ENCODE measurements at places on chromosomes 7 and 10.

DNA sequence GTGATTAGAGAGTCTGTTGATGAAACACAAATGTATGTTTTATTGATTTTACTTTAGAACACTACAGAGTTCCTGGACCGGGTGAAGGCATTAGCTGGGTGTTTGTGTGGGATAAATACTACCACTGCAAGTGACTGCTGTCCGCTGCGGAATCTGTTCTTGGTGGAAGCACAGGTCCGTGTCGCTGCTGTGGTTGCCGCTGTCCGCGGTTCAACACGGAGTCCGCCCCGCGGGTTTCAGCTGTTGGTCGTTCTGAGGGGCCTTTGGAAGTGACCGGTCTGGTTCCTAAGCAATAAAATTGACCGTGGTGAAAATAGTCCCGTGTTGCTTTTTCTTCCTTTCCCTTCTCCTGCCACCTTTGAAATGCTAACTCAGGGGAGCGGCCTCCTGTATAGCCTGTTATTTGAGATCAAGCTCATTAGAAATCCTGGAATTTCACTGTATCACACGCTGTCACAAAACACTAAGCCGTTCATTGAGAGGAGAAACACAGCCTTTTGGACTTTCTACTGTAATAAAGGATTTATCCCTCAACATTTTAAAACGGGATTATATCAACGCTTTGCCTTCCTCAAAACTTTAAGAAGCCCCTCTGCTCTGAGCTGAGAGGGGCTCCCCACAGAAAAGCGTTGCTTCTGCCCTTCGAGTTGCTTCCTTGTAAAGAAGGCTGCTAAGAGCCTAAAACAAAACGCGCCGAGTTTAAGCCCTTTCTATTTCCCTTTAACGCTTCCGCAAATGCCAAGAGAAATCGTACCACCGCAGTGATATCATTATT, 2.6 kb downstream of the NKX6-2 start:
- DNase-seq = no peak

- no peak for DNase-seq
These were observed 151.3 kb upstream of the ADO start for GRCh38 chr10:62653254-62653653.

DNA sequence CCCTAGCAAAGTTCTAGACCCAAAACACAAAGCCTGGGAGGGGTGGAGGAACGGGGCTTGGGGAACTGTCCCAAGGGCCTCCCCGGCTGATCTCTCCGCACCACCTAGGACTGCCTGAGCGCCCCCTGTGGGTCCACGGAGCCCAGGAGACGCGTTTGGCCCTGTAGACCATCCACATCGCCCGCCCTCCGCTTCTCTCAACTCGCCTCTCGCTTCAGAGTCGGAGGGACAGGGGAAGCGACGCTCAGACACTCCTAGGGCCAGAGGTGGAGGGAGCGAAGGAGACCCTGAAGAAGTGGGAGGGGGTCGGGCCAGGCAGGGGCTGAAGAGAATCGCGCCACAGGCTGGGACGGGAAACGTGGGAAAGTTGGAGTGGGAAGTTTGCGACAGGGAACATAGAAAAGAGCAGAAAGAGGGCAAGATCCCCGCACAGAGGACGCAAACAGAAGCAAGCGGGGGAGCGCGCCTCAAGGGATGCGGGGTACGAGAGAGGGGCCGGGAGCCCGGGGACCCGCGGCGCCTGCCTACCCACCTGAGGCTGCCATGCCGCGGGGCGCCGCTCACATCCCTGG, 378 bp downstream of the PIK3AP1 start:
- peak; percentile 43 for DNase-seq

GRCh38 chr10:86648704-86649427, 5.5 kb upstream of the OPN4 start:
- no peak for DNase-seq

- DNase-seq = no peak
These were observed 53.0 kb upstream of the CABCOCO1 start for GRCh38 chr10:61609701-61610100.

DNA sequence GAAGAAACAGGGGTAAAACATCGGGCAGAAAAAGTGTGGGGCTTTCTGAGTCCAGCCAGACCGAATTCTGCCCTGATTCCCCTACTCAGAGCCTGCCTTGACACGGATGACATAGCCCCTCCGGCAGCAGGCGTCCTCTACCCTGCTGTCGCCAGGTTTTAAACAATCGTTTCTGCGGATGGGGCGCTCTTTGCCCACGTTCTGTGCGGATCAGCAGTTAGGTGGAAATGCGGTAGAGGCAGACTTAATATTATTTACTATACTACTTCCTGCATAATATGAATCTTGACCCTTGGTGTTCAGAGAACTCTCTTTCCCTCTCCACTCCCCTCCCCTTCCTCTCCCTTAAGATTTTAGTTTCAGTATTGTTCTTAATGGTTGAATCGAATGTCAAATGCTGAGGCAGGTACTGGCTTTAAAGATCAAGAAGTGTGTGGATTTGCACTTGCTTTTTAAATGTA, 2.4 kb downstream of the GATA3 start:
- DNase-seq = no peak

DNA sequence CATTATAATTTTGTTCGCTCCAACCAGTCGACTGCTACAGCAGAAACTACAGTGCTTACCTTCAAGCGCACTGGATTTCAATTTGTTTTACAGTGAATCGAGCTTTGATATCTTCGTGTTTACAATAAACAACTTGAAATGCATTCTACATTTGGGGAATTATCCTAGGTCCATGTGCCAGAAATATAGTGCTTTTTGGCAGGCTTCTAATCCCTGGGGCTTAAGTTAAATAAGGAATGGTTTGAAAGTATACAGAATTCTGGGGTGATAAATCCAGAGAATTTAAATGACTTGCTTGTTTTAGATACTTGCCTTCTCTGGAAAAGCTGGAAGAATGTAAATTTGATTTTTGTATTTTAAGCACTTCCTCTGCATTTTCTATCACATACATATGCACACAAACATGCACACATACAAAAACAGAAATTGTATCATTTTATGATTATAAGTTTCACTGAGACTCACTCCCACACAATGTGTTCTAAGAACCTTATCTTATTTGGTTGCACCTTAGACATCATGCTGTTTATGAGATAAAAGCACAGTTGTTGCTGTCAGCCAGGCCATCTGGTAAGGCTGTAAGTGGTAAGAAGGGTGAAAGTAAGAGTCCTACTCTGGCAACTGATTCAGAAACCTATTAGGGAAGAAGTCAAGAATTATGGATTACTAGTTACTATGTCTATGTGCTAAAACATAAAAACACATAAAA, 347.2 kb upstream of the KCND2 start:
- DNase-seq = no peak

DNA sequence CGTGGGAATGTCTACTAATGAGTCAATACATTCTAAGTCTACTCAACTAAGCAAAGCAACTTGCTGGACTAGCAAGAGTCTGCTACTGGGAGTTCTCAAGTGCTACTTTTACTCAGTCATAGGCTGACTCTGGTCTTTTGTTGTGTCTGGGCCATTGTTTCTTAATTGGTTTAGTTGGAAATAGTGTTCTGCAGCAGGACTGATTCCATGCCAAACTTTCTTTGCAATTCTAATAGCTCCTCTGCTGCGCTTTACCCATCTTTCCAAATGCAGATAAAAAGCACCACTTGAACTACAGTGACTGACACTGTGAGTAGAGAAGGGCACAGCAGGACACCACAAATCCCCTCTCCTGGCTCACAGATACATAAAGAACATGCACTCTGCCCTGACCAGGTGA, 125.7 kb downstream of the CD36 start:
- no peak for DNase-seq

GRCh38 chr7:121002-121785, 71.2 kb upstream of the FAM20C start:
- DNase-seq = no peak

GRCh38 chr10:101080933-101081931, 19.4 kb downstream of the KAZALD1 start:
- DNase-seq = no peak

- DNase-seq = peak; percentile 27
These were observed 16.6 kb downstream of the ACBD5 start for GRCh38 chr10:27223964-27224363.

GRCh38 chr7:2522780-2523433, 3.3 kb downstream of the LFNG start:
- DNase-seq = no peak

DNA sequence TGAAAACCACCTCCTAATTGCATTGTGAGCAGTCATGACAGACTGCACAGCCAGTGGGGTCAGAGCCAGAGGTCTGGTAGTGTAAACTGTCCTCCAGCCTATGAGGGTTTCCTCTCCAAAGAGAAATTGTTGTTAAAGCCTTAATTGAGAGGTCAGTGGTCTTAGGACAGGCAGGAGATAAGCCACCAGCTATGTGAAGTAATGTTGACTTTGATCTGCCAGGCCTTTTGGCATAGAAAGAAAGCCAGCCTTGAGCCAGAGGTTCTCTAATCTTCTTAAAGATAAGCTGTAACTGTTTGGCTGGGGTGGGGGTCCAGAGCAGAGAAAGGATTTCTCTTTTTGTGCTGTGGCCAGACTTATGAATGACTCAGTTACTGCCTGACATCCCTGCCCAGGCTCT, 248.4 kb downstream of the WDR11 start:
- no peak for DNase-seq

- DNase-seq = no peak
These were observed 6.1 kb upstream of the TMEM184A start for GRCh38 chr7:1562116-1562515.

DNA sequence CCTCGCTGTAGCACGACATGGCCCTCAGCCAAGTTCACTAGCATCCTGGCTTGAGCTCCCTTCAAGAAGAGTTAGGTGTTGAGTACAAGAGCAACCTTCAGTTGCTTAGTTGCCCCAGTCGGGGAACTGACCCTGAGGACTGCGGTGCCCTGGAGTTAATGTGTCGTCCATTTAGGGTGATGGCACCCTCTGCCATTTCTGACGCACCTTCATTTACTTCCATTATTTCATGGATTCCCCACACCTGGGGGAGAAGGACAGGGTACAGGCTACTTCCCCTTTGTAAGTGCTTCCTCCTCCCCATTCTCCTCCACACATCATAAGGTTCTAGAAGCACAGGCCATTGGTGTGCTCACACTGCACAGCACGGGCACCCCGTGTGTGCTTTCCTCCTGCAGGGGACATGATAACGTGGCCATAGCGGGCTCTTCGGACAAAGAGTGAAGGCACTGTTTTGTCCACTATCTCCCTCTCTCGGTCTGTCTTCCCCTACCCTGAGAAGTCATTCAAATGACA, 1.8 kb downstream of the ALOX5 start:
- no peak for DNase-seq

- no peak for DNase-seq
These were observed 78.2 kb downstream of the ANKRD26 start for GRCh38 chr10:27022048-27022447.

- no peak for DNase-seq
These were observed 33.4 kb upstream of the GDF10 start for GRCh38 chr10:47266602-47267001.

DNA sequence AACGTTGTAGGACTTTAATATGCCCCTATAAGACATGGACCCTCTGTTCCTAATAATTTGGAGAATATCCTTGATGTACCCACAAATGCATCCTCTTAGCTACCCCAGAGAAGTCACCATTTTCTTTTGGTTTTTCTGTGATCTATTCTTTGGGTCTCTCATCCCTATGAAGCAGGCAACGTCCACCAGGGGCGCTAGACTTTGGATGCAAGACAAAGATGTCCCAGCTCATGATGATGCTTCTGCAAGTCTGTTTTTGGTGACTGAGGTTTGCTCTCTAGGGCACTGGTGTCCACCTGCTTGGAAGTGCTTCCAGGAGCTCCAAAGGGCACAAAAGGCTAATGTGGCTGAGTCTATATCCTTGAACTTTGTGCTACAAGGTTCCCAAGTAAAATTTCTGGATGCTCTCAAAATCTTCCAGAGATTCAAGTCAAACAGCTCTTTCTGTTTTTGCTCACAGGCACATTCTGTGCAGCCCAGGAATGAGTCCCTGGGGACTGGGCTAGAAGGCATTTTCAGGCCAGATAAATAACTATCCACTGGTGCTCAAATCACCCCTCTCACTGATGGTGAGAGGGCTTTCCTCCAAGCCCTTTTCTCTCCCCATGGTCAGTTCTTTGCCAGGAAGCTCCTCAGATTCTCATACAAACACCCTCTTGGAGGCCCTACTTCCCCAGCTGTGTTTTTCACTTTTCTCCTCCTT, 166.4 kb downstream of the C7orf25 start:
- no peak for DNase-seq

DNA sequence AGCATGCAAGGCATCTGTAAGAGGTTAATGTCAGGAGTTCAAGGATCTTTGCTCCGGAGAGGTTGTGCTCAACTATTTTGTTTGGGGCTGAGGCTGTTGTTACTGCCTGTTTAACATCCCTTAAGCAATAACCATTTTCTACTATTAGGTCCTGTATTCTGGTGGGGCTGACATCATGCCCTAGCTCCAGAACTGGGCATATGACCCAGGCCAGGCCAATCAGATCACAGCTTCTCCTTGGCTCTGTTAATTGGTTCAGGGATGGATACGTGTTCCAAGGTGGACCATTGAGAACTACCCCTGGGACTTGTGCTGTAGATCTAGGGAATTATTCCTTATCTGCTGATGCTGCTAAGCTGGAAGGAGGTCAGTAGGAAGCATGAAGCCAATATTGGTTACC, 67.0 kb downstream of the SYPL1 start:
- no peak for DNase-seq

GRCh38 chr7:108294595-108294994, 161.6 kb downstream of the NRCAM start:
- no peak for DNase-seq

DNA sequence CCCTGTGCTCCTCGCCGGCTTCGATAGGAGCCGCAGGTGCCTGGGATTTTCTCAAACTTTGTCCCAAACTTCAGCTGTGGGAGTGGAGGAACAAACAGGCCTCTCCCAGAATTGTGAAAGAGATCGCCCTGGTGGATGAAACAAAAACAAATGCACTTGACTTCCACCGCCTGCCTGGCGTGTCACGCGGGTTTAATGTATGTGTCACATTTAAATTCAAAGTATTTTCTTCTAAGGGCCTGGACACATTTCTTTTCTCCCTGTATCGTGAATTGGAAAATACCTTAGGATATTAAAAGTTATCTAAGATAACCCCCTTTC, 694 bp upstream of the WASL start:
- no peak for DNase-seq

GRCh38 chr10:21432266-21432665, 93.2 kb downstream of the SKIDA1 start:
- no peak for DNase-seq

- no peak for DNase-seq
These were observed 54.1 kb downstream of the SLIT1 start for GRCh38 chr10:97131666-97132065.

GRCh38 chr10:88731296-88731695, 25.2 kb downstream of the LIPK start:
- DNase-seq = no peak

GRCh38 chr10:34423673-34424625, 391.1 kb downstream of the PARD3 start:
- DNase-seq = no peak

All from activated T-cell treated with anti-CD3 and anti-CD28 coated beads for 24 hours (primary cell).